M059J (cell line): ENCODE measurements at places on chromosomes 7 and 10. TPM values are rescaled to one million over a fixed set of nuclear protein-coding genes. Genes with fewer than 3 reads are reported as not detected.

The PHTF2 gene
- 39.3 and 46.0 TPM in 2 replicates for total RNA-seq

- no peak for DNase-seq
These were observed 553.4 kb upstream of the POM121L12 start for GRCh38 chr7:52482076-52482475.

- peak; percentile 30 for DNase-seq
These were observed 28.9 kb downstream of the MAT1A start for GRCh38 chr10:80260295-80261243.

DNA sequence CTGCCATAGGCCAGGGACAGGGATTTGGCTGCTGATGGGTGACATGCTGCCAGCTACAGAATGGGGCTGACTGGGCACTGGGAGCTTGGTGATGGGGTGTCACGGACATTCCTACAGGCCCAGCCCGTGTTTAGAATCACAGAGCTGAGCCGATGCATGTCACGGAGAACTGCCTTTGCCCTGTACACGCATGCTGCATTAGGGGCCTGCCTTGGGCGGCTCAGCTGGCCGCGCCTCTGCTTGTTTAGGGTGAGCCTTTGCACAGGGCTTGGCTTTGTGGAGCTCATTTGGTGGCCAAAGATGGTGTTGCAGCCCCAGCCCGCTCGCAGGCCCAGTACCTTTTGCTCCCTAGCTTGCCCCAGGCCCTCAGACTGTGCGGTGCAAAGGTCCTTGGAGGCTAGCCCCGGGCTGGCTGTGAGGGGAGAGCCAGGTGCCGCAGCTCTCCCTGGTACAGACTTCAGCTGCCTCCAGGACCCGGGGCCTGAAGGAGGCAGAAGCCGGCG lies 108.4 kb upstream of the BTBD16 start:
- DNase-seq = no peak

DNA sequence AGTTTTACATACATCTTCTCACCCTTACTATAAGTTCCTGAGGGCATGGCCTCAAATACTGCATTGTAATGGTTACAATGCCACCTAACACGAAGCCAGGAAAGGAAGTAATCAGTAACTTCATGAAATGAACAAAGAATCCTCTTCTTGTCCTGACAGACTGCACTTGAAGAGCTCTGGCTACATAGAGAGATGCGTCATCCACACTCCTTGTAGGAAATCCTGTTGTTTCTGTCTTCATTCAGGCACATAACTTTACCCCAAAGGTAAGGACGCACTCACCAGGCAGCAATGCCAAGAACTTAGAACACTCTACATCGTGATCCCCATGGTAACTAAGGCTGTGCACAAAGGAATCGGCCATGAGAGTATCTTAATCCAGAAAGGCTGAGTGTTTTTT lies 80.3 kb upstream of the ARID5B start:
- peak; percentile 57 for DNase-seq

The ITPRID1 gene
- total RNA-seq = not detected in 2 replicates

DNA sequence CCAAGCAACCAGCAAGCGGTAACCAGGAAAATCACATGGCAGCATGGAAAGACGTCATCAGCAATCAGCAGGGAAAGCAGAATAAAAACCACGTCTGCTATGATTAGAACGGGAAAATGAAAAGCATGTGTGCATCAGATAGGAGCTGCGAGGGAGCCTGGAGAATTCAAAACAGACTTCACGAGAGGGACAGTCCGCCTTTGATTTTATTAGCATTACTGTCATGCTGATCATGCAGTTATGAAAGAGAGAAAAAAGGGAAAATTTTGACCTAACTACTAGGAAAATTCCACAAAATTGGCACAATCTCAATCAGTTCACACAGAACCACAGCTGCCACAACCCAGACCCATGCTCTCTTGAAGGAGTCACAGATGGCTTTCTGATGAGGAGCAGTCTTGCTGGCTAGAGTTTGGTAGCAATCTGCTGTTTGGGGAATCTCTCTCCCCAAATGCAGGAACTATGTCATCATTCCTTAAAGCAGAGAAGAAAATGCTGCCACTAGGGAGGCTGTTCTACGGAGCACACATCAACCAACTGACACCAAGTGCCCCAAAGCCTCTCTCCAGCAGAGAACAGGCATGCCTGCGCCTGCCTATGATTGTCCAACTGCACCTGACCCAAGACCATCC lies 295.9 kb downstream of the TNS3 start:
- no peak for DNase-seq

GRCh38 chr10:97011397-97011796 lies 174.4 kb downstream of the SLIT1 start:
- no peak for DNase-seq

The SCART1 gene
- total RNA-seq = 0.20 TPM in 2 replicates

- DNase-seq = no peak
These were observed 50.2 kb upstream of the CDK1 start for GRCh38 chr10:60728056-60728455.

GRCh38 chr10:123462246-123462645 lies 203.9 kb upstream of the GPR26 start:
- DNase-seq = no peak

- no peak for DNase-seq
These were observed 86.0 kb downstream of the ARID5B start for GRCh38 chr10:61987537-61987936.

The CYP2E1 gene
- total RNA-seq = 0.42 TPM in 1 of 2 replicates, not detected in the other

DNA sequence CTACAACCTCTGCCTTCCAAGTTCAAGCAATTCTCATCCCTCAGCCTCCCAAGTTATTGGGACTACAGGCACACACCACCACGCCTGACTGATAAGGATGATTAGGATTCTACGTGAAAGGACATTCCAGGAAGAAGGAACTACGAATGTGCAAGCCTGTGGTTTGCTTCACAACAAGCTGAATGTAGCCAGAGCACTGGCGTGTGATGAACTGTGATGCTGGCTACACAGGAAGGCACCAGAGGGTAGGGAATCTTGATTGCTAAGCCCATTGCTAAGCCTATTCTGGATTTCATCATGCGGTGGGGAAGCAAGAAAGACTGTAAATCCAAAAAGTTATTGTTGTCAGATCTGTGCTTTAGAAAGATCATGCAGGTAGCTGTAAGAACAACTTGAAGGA lies 72.3 kb upstream of the SRRM3 start:
- peak; percentile 17 for DNase-seq

The RAMP3 gene
- total RNA-seq = 0.66 and 1.7 TPM in 2 replicates

- DNase-seq = peak; percentile 83
These were observed 6.6 kb upstream of the SERPINE1 start for GRCh38 chr7:101120315-101120714.

DNA sequence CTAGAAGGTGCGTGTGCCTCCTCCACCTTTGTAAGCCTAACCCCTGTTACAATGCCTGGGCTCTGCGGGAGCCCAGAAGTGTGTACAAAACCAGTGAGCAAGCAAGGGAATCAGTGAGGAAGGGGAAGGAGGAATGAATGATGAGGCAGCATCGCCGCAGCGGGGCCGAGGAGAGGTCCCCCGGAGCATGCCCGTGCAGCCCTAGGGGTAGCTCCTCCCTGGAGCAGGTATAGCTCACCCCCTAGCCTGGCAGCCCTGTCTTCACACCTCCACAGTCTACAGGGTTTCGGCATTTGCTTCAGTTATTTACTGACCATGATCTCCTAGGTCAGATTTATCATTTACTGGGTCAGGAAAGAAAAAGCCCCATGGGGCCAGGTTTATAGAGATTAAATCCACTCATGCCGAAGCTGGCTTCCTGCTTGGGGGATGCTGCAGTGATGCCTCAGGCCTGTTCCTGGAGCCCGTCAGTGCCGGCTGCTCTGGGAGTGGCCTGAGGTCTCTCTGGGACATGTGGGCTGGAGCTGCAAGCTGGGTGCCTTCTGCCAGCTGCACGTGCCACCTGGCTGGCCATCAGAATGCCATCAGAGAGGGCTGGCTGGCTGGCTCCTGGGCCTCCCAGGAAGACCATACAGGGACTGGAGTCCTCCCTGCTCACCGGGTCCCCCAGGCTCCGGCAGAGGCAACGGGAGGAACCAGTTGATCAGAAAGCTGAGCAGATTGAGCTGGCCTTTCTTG lies 138.9 kb downstream of the GRK5 start:
- peak; percentile 25 for DNase-seq

The RADIL gene
- total RNA-seq = not detected in 2 replicates

DNA sequence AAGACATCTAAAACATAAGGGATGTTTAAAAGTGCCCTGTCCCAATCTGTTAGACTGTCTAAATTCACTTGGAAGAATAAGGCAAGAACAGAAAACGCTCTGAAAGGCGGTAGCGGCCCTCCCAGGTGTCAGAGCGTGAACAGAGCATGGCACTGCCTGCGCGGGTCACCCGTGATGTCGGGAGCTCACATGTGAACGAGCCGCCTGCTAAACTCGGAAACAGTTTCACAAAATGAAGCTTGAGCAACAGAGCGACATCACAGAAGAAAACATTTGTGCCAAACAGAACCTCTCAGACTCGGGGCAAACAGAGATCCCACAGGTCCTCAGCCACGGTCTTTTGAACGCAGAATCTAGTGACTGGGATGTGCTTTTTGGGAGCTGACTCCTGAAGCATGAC lies 12.8 kb downstream of the BRI3 start:
- DNase-seq = no peak

The MMP21 gene
- total RNA-seq = 0.05 TPM in 1 of 2 replicates, not detected in the other

The UCN3 gene
- not detected in 2 replicates for total RNA-seq

- DNase-seq = peak; percentile 17
These were observed 42.6 kb downstream of the TMEM270 start for GRCh38 chr7:73903321-73904218.

The ITGA8 gene
- total RNA-seq = 0.25 and 0.62 TPM in 2 replicates

GRCh38 chr7:90749774-90750173 lies 153.7 kb downstream of the CDK14 start:
- no peak for DNase-seq

The FGFR2 gene
- 2.1 and 6.8 TPM in 2 replicates for total RNA-seq

The GBX1 gene
- total RNA-seq = not detected in 2 replicates

GRCh38 chr10:8136736-8137135 lies 82.2 kb downstream of the GATA3 start:
- DNase-seq = no peak

- DNase-seq = peak; percentile 30
These were observed 28.4 kb upstream of the CDHR3 start for GRCh38 chr7:105934572-105935185.

DNA sequence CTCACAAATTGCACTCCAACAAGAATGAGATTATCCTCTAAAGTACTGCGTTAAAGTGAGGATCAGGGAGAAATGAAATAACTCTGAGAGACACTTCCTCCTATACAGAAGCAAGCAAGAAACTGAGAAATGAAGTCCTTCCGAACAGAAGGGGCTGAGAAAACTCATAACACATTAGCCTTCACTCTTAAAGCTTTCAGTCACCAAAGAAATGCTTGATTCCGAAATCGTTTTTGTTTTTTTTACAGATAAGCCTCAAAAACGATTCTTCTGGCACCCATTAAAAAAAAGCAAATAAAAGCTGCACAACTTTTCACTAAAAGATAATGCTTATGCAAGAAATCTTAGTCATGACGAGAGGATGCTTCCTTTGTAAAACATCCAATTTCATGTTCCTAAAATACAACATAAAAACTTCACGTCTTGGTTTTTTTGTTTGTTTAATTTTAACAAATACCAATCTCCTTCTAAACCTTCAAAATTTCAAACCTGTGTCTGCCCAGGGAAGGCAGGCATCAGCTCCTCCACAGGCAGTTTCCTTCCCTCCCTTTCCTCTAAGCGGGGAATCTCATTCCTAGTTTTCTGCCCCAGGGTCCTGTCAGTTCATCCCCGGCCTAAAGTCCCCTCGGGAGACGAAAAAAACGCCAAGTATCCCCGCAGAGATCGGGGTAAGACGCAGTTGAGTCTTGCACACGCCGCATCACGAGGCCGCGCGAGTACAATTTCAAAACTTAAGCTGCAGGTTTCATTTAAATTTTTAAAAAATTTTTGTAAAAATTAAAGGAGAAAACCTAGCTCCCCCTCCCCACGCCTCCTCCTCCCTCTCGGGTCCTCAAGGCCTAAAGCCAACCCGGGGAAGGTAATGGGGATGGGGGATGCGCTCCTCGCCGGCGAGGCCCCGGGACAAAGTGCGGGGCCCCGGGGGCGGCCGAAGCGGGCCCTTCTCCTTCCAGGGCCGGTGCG lies 1.1 kb downstream of the BAZ1B start:
- DNase-seq = peak; percentile 41

DNA sequence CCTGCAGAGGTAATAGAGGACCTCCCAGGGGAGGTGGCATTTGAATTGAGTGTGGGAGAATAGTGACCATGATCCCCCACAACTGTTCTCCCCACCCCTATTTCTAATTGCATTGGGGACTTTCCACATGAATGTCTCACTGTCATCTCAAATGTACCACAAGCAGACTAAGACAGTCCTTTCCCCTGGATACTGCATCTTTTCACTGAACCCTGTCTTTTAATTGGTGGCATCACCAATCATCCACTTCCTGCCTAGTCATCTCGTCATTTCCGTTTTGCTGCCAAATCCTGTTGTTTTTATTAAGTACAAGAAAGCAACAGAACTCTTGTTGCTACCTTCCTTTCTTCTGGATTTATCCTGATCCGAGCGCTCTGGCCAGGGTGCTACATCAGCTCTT lies 120.3 kb downstream of the NRP1 start:
- DNase-seq = peak; percentile 15

DNA sequence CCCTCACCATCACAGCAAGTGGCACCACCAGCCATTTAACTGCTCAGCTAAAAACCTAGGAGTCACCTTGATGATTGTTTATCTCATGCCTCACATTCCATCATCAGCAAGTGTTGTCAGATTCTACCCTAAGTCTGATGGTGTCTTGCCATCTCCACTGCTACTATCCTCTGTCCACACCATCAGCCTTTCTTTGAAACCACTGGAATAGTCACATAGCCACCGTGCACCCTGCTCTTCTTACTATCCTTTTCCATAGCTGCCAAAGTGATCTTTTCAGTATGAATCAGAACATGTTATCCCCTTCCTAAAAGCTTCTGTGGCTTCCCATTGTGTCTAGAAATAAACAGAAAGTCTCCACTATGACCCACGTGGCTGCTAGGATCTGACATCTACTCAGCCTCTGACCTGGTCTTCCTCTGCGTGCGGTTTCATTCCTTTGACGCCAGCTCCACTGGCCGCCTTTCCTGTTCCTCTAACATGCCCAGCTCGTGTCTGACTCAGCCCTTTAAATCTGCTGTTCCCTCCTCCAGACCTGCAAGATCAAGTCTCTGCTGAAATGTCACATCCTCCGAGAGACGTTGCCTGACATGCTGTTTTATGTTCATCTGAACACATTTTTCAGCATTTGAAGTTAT lies 16.5 kb upstream of the CHN2 start:
- DNase-seq = peak; percentile 21

DNA sequence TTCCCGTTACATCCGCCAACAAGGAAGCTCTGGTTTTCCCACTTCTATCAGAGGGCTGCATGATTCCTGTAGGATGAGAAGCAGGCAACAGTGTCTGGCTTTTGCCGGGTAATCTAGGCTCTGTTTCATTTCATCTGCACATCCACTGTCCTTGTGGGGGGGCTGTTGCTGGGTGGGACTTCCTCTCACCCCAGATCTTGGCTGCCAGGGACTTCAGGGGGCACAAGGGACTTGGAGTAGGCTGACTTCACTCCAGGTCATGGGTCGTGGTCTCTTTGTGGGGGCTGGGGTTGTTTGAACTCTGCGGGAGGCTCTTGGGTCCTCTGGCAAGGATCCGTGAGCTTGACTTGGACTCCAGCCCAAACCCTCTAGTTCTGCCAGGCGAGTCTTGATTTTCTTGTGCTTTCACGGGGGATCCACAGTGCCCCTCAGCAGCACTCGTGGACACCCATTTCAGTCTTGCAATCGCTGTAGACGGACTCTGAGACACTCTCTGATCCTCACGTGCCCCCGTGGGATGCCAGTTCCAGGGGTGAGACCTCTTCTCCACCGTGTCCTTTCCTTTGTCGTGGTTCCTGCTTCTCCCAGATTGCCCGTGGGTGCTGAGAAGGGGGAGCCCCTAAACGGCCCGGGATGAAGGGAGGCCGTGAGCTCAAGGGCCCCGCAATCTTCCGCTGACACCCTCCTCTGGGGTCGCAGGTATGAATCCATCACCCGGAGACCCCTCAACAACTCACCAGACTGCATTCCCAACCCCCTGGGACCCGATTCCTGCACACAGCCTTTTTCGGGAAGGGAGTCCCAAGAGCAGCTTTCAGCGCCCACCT lies 21.4 kb upstream of the ZNF273 start:
- no peak for DNase-seq
